Fibroblast of skin of left biceps (primary cell): ENCODE measurements at places on chromosomes 3 and 15.
A peak's percentile ranks its signal among the peaks of the same experiment; 100 is the strongest.

DNA sequence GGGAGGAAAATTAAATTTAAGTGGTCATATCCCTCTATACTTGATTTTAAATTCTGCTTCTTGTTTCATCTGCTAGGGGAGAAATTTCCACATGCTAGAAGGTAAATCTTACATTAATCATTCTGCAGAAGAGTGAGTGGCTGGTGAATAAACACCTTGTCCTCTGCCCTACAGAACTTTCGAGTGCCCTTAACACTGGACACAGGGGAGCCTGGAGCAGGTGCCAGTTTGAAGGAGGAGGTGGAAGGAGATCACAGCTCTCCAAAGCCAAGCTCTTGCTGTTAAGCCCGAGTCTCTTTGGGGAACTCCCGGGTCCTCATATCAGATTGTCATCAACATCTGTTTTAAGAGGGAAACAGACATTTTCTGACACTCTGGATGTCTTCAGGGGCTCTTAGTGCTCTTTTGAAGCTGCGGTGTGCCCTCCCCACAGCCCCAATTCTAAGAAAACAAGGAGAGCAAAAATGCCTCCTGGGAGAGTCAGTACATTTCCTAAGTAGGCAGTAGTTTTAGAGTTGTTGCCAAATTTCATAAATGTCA lies 31.3 kb downstream of the LAMP3 start:
- no peak for DNase-seq

DNA sequence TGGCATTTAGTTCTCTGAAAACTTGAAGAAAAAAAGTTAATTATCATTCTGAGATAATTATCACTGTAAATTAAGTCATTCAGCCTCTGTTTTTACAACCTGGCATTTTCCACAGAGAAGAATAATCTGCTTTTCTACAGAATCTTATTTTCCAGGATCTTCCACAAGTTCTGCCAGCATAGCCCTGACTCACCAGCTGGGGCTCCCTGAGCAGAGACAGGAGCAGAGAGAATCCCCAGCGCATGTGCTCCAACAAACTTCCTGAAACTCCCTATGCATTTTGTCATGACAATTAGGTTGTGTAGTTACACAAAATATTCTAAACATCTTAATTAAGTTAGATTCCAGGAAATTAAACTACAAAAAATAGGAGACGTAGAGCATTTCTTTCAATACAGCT lies 32.1 kb upstream of the TMEM207 start:
- no peak for DNase-seq

GRCh38 chr3:64766440-64766839 lies 78.6 kb upstream of the ADAMTS9 start:
- DNase-seq: no peak

GRCh38 chr3:54870423-54870822 lies 57.4 kb downstream of the LRTM1 start:
- DNase-seq: peak; percentile 91

GRCh38 chr3:133377396-133377795 lies 22.5 kb upstream of the BFSP2 start:
- DNase-seq: no peak

GRCh38 chr3:99997293-99997692 lies 117.0 kb downstream of the FILIP1L start:
- no peak for DNase-seq

- no peak for DNase-seq
Measured at GRCh38 chr3:38649500-38650247, at the start of gene SCN5A. Gene SCN5A (minus strand): TSS chr3:38649687. CDS start chr3:38633307, 16,380 bp downstream.

- DNase-seq: no peak
Measured at GRCh38 chr3:161093895-161094294, 11.3 kb downstream of the B3GALNT1 start.

DNA sequence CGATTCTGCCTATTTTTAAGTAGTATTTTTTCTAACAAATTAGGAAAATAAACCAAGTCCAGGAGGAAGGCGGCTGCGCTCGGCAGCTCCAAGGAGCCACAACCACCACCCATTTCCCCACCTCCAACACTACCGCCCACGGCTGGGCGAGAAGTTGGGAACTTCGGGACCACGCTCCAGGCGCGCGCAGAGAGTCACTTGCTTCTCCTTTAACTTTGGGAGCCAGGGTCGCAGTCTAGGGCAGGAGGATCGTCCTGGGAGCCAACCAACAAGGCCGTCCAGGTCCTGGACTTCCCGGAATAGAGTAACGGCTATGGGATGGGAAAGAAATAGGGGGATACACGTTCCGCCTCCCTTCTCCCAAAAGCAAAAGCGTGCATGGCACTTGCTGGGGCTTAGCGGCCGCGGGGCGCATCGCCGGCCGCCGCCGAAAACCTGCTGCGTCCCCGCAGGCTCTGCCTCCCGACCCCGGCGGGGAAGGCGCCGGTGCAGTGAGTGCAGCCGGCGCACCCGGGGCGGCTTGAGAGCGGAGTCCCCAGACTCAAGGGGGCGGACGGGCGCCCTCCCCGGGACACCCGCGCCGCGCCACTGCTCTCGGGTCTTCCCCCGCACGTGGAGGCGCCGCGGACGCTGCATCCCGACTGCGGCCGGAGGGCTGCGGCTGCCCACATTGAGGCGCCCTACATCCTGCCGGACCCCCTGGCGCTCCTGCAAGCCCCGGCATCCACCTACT lies 699 bp downstream of the MEGF11 start:
- no peak for DNase-seq

GRCh38 chr3:131922356-131922755 lies 112.5 kb downstream of the CPNE4 start:
- no peak for DNase-seq

GRCh38 chr3:67154429-67154828 lies 156.3 kb downstream of the KBTBD8 start:
- DNase-seq: no peak

DNA sequence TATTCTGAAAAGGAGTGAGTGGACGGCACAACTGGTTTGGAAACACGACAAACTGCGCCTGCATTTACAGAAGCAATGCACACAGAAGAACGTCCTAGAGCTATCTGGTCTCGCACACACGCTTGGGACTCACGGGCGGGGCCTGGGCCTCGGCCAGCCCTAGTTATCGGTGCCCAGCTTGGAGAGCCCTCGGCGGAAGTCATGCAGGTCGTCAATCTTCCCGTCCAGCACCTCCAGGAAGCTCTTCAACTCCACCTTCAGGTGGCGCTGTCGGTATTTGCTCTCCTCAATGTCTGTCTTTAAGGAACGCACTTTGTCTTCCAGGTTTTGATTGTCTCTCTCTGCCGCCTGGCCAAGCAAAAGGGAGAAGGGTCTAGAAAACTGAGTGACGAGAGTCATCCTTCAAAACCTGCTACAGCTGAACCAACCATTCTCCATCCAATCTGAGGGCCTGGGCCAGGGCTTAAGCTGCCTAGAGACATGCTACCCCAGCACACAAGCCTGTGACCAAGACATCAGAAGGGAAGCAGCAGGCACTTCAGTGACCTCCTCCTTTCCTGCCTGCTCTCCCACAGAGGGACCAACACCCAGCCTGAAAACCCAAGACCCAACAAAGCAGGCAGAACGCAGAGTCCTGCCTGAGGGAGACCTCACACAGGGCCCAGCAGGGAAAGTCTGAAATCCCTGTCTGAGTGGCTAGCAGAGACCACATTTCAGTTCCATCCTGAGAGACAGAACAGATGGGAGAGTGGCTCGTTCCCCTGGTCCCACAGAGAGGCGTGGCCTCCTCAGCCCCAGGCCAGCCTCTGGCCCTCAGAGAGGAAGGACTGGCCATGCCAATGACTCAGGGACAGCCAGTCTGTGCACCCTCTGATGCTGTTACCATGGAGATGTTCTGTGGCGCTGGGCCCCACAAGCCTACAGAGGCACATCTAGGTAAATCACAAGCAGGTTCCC lies 40.4 kb downstream of the WHAMM start:
- peak; percentile 44 for DNase-seq

GRCh38 chr3:127614928-127615589 lies 13.9 kb upstream of the PODXL2 start:
- no peak for DNase-seq

- no peak for DNase-seq
Measured at GRCh38 chr3:131501949-131502348, 822 bp downstream of the MRPL3 start.

DNA sequence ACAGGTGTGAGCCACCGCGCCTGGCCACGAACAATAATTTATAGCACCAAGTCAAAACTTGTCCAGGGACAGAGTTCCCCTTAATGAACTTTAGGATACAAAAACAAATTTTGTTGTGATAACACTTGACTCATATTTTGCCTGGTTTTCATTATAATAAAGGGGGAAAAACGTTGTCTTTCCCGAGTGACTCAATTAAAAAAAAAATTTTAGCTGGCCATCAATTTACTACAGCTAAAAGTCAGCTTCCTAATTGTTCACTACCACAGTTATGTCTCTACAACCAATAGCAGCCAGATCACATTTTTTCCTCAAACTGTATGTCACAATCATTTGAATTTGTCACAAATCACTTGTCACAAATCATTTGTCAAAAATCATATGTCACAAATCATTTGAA lies 116.0 kb downstream of the P3H2 start:
- no peak for DNase-seq
